ENCODE measurements at places on chromosomes 5 and 9.

- DNase-seq: no peak
- no peak overlapping the region for H3K4me3 ChIP-seq
- no peaks in the 10 kb centered on the region for H3K27me3 ChIP-seq
- H3K4me1 ChIP-seq: peaks cover 3% of the 10 kb centered on the region
- H3K27ac ChIP-seq: no peak overlapping the region
- H3K36me3 ChIP-seq: no peaks in the 10 kb centered on the region
These were observed 13.7 kb downstream of the GLRX start for GRCh38 chr5:95808686-95809413.

DNA sequence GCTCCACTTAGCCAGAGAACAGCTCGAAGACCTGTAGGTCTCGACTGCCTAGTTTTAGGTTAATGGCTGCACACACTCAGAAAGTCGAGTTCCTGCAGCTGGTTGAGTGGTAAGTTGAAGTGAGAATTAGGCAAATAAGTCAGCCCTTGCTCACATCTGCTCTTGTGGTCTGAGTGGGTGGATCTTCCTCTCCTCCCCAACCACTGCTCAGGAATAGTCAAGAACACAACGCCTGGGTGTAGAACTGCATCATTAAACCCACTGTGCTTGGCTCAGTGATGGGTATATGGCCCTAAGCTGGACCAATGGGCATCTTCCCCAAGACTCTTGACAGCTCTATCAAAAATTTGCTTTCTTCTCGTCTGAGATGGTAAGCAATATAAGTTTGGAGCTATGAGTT, 20.9 kb upstream of the ADAM19 start:
- no peaks in the 10 kb centered on the region for H3K27me3 ChIP-seq
- no peaks in the 10 kb centered on the region for H3K36me3 ChIP-seq
- no peak overlapping the region for H3K27ac ChIP-seq
- DNase-seq: no peak
- H3K4me3 ChIP-seq: no peak overlapping the region

- no peaks in the 10 kb centered on the region for H3K36me3 ChIP-seq
- H3K27me3 ChIP-seq: no peaks in the 10 kb centered on the region
- H3K27ac ChIP-seq: no peak overlapping the region
- no peak overlapping the region for H3K4me3 ChIP-seq
- no peaks in the 10 kb centered on the region for H3K4me1 ChIP-seq
These were observed 134.6 kb upstream of the HMHB1 start for GRCh38 chr5:143677403-143677802.

DNA sequence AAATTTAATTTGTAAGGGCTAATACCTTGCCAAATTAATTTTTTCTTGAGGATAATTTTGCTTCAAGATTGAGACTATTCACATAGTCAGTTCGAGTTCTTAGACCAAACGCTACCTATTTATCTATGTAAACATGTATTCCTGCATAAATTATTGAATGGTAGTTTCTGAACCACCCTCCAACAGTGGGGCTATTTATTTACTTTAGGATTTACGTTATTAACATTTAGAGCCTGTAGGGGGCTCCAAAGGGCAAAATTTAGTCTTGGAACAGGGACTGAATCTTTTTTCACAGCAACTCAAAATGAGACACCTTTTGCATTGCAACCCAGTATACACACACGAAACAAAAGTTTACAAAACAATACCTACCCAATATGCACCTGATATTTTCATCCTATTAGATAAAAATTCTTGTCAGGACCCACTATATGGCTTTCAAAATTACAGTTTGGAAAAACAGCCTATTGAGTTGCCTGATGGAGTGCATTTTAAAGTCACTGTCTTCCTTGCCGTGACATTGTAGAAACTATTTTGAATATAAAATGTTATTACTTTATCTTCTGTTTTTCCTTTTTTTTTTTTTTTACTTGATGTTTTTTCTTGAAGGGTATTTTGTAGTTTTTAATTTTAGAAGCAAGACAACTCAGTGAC, 47.1 kb upstream of the POU4F3 start:
- H3K36me3 ChIP-seq: no peaks in the 10 kb centered on the region
- H3K4me3 ChIP-seq: no peak overlapping the region
- no peaks in the 10 kb centered on the region for H3K4me1 ChIP-seq
- no peak overlapping the region for H3K27ac ChIP-seq
- peak; percentile 25 for DNase-seq

DNA sequence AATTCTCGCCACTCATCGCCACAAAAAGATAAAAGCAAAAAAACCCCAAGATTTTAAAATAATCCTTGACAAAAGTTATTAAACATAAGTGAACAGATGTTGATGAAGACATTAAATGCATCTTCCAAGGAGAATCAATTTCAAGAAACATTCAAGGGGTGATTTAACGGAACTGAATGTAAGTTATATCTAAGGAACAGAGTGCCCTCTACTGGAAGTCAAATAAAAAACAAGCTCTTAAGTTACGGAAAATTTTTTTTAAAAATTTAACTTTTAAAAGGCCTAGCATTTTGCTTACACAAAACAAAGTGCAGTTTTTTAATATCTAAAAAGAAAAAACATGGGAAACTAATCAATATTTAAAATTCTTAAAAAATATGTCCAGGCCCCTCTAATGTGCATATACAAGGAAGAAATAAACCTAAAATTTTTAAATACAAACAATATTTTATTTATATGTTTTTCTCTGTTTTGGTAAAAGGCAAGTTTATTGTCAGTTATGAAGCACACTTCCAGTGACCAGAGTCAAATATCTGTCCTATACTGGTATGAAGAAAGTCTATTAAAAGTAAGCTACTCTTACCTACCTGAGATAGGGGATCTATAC, 28.0 kb downstream of the TEX10 start:
- H3K4me3 ChIP-seq: no peak overlapping the region
- H3K36me3 ChIP-seq: peaks cover 5% of the 10 kb centered on the region
- H3K4me1 ChIP-seq: no peaks in the 10 kb centered on the region

DNA sequence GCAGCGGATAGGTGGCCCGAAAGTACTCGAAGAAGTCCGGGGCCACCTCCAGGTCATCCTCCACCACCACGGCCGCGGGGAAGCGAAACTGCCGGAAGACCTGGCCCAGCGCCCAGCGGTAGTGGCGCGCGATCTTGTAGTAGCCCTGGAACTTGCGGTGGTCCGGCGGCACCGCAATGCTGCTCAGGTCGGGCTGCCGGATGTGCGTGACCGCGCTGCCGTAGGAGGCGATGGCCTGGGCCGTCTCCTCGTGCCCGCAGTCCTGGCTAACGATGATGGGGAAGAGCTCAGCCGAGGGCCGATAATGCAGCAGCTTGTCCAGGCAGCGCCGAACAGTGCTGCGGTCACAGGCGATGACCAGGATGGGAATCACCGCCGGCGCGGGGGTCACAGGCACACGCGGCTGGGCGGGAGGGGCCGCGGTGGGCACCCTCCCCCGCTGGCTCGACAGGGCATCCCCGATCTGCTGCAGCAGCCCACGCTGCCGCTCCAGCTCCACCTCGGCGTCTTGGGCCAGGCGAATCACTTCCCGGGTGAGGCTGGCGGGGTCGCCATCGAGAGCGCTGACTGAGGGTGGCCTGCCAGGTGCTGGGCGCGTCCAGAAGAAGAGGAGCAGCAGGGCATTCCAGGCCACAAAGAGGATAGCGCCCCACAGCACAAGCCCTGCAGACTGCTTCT, 10.2 kb downstream of the MGAT1 start:
- H3K4me1 ChIP-seq: peaks cover 6% of the 10 kb centered on the region
- no peak overlapping the region for H3K27ac ChIP-seq
- H3K27me3 ChIP-seq: no peaks in the 10 kb centered on the region
- H3K36me3 ChIP-seq: peaks cover 9% of the 10 kb centered on the region
- no peak overlapping the region for H3K4me3 ChIP-seq

- no peak overlapping the region for H3K27ac ChIP-seq
- H3K4me3 ChIP-seq: no peak overlapping the region
- DNase-seq: no peak
- H3K36me3 ChIP-seq: no peaks in the 10 kb centered on the region
- no peaks in the 10 kb centered on the region for H3K27me3 ChIP-seq
- no peaks in the 10 kb centered on the region for H3K4me1 ChIP-seq
These were observed 26.6 kb upstream of the ANKDD1B start for GRCh38 chr5:75584641-75585040.

DNA sequence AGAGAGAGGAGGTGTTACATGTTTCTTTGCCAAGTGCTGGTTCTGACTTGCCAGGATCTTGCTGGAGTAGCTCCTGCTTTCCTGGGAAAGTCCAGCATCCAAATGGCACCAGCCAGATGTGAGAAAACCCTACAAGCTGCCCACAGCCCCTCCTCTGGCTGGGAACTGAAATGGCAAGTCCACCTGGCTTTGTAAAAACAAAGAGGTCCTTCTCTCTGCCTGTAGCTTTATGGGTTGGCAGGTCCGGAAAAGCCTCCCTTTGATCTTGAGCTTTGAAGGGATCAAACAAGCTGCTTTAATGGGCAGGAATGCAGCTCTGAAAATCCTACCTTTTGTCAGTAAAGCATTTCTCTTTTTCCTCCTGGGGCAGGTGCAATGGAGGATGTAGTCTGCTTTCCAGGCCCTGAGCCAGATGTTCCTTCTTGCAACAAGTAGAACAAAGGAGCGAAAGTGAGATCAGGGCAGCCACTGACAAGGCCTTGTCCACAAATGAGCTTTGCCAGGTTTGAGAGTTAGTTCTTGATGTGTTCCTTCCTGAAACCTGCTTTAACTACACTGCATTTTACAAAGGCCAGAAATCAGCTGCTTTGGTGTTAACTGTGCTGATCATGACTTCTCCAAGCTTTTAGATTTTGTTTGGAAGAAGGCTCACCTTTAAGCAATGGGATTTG, 456.7 kb downstream of the ZNF608 start:
- H3K36me3 ChIP-seq: no peaks in the 10 kb centered on the region
- H3K4me3 ChIP-seq: no peak overlapping the region
- no peaks in the 10 kb centered on the region for H3K4me1 ChIP-seq
- H3K27me3 ChIP-seq: no peaks in the 10 kb centered on the region

- H3K36me3 ChIP-seq: no peaks in the 10 kb centered on the region
- H3K4me3 ChIP-seq: peak overlapping the region; percentile 41
- peak; percentile 25 for DNase-seq
- peaks cover 8% of the 10 kb centered on the region for H3K4me1 ChIP-seq
- H3K27me3 ChIP-seq: peaks cover 12% of the 10 kb centered on the region
- no peak overlapping the region for H3K27ac ChIP-seq
These were observed 1.4 kb upstream of the COL27A1 start for GRCh38 chr9:114153761-114154599.

DNA sequence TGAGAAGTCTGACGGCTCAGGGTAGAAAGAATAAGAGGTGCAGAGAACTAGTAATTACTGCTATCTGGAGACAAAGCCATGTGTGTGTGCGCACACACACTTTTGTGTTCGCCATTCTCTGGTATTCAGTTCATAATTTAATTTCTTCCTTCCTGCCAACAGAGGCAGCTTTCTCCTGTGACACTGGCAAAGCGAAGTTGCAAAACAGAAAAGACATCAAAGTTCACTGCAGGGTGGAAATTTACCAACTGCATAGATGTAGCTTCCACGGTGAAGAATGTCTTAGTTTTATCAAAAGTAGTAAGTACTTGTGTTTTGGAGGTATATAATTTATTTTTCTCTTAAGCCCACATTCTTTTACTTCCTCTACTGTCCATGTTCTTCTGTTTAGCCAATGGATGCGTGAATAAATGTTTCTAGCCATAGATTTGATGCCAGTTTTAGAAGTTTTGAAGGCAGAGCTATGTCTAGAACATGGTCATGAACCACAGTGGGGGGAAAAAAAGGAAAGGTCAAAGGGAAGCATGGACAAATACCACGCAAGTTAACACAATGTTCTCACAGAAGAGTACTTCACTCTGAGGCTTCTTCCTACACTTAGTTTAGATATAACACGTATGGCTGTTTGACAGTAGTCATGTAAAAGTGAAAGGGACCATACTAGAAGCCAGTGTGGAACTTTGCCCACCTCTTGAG, 536.5 kb upstream of the GRIA1 start:
- H3K4me3 ChIP-seq: no peak overlapping the region
- no peaks in the 10 kb centered on the region for H3K27me3 ChIP-seq
- no peak for DNase-seq
- no peak overlapping the region for H3K27ac ChIP-seq
- no peaks in the 10 kb centered on the region for H3K36me3 ChIP-seq
- H3K4me1 ChIP-seq: no peaks in the 10 kb centered on the region

Measured in iPS DF 6.9 (cell line).